ENCODE measurements at places on chromosomes 4 and X. TPM values are rescaled to one million over a fixed set of nuclear protein-coding genes. Genes with fewer than 3 reads are reported as not detected.

Gene TASL
- 2.6 TPM for total RNA-seq

Gene TMSB15C
- total RNA-seq = 5.4 TPM

Gene USO1
- 51.7 TPM for total RNA-seq

Gene TCEAL7
- not detected for total RNA-seq

Gene FAM47E
- not detected for total RNA-seq

Gene INTS6L
- total RNA-seq = 28.6 TPM

Gene SSX1
- not detected for total RNA-seq

Gene CXCL8
- total RNA-seq = 2.0 TPM

Gene DGAT2L6
- total RNA-seq = not detected

Gene CFAP99
- not detected for total RNA-seq

Gene FHDC1
- 0.14 TPM for total RNA-seq

Gene FATE1
- not detected for total RNA-seq

Gene HNRNPD
- 265 TPM for total RNA-seq

Gene SLC25A5
- 487 TPM for total RNA-seq

Gene SLC2A9
- total RNA-seq = 1.7 TPM

Gene REELD1
- 0.97 TPM for total RNA-seq

Gene SLIT2
- total RNA-seq = not detected

Gene PF4V1
- total RNA-seq = not detected

Gene HHIP
- 0.48 TPM for total RNA-seq

Gene MFAP3L
- 1.2 TPM for total RNA-seq

DNA sequence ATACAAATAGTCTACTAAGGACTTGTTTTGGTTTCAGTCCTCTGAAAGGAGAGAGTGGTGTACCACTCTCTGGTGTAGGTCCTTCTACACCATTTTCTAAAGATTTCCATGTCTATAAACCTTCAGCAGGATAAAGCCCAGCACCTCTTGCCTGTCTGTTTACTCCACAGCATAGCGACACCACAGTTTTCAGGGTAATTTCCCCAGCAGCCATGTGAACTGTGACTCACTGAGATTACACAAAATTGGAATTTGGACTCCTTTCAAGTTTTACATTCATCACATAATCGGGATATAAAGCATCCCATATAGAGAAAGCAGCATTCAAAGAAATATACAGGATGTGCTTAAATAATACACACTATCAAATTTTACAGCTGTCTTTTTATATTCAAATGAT is 229.6 kb downstream of the PRDM5 start:
- DNase-seq = no peak

- no peak for DNase-seq
These were observed 91.7 kb downstream of the PHOX2B start for GRCh38 chr4:41656572-41657520.

GRCh38 chr4:138952411-138952810 is 63.2 kb upstream of the NOCT start:
- DNase-seq = peak; percentile 39

- DNase-seq = no peak
These were observed 25.1 kb downstream of the NIPAL1 start for GRCh38 chr4:48041535-48042137.

DNA sequence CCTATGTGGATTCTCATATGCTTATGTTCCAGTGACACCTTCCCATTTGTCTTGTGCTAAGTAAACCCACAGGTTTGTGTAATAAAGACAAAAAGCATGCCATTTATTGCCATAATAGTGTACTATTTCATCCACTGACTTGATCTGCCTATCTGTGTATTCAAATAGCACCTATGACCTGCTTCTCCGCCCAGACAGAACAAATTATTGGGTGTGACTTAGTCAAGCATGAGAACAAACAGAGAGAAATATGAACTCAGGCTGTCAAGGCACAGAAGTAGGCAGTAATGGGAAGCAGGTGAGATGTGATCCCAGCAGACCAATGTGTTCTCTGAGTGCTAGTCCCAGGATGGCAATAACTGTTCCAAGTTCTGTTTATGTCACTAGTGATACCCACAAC is 25.4 kb downstream of the ELOVL6 start:
- no peak for DNase-seq

DNA sequence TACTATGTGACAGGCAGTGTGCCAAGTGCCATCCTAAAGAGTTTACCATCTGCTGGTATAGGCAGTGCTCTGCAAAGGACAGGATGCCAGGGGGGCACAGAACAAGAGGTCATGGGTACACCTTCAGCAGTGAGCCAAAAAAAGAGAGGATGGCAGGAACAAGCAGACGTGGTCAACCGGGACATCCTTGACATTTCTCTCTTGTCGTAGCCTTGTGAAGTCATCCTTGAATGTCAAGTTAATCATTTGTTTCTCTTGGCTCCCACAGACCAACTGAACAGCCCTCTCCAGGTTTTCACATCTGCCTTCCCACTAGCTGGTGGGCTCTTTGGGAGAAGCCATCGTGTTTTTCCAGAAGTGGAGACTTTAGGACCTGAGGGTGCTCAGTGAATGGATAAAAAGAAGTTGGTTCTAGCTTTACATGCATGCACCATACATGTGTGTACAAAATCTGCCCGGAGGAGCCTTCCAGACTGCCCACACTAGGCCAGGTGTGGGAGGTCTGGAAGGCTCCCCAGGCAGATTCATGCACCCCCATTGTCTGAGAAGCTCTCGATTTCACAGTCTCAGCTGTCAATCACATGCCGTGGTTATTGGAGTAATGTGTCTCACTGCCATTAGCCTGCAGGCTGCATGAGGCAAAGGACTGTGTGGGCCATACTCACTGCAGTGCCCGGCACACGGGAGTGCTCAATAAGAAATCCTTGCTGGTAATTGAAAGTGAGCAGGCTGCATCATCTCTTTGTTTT is 16.4 kb downstream of the PNMA6F start:
- DNase-seq = no peak

DNA sequence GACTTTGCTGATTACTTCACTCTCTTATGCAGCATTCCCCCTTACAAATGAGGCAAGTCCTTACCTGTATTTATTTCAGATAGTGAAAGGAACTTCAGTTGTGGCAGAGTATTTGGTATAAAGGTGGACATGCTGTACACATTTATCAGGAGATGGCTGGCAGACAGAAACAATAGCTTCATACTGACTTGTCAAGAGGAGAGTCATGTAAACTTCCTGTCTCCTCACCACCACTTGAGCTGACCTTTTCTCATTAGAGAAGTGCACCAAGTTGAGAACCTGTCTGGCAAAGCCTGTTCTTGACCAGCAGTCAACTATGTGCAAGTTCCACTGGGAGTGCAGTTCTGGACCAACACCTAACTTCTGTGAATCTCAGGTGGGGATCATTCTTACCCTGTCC is 80.8 kb downstream of the LARP1B start:
- DNase-seq = no peak

DNA sequence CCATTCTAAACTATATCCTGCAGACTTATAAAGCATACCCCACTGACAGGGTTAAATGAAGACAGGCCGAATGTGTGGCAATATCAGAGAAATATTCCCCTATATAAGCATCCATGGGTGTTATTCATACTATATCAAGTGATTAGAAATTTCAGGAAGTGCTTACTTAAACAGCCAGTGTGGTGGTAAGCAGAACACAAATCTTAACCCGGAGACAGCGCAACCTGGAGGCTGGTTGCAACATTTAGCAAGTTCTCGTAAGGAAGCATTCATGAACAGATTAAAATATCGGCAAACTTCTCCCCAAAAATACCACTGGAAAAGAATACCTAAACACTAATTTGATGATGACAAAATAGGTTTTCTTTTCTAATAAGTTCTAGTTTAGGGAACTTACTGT is 261.2 kb downstream of the CBLL2 start:
- DNase-seq = no peak

DNA sequence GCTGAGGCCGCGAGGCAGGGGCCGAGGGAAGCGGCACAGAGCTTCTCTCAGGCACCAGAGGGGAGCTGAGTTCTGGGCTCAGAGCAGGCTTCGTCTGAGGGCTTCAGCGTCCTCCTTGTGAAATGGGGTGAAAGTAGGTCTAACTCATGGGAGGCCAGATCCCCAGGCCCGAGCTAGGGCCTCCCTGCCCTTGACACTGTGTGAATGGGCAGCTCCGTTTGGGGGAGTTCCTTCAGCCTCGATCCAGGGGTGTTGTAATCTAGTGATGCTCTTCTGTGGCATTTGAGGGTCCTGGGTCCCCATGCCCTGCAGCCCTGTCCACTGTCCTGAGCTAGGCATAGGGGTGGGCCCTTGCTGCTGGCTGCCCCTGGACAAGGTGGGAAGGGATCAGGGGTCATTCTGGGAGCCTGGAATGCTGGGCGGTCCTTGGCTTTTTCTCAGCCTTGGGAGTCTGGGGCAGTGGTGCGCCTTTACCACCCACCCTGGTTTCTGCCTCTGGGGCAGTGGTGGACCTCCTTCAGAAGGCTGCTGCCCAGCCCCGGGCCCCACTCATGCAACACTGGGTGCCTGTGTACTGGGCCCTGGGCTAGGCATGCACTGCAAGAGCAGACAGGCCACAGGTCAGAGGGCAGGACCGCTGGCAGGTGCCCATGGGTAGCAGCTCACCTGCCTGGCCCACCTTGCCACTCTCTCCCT is 4.1 kb downstream of the SH3BP2 start:
- DNase-seq = no peak

- peak; percentile 32 for DNase-seq
These were observed 94.9 kb upstream of the TBC1D9 start for GRCh38 chr4:140851032-140851636.

- no peak for DNase-seq
These were observed 56.2 kb downstream of the SMIM20 start for GRCh38 chr4:25970226-25970675.

DNA sequence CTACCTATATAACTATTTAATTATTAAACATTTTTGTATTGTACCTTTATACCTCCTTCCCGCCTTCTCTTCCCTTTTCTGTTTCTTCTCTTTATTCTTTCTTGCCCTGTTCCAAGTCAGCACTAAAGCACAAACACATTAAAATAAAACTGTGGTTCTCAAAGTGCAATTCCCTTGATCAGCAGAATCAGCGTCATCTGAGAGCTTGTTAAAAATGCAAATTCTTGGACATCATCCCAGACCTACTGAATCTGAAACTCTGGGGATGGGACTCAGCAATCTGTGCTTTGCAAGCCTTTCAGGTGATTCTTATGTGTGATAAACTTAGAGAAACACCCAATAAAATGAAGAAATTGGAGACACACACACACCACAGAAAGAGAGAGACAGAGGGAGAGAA is 178.4 kb upstream of the BMP3 start:
- no peak for DNase-seq

GRCh38 chr4:8639021-8639420 is 46.5 kb downstream of the CPZ start:
- no peak for DNase-seq

DNA sequence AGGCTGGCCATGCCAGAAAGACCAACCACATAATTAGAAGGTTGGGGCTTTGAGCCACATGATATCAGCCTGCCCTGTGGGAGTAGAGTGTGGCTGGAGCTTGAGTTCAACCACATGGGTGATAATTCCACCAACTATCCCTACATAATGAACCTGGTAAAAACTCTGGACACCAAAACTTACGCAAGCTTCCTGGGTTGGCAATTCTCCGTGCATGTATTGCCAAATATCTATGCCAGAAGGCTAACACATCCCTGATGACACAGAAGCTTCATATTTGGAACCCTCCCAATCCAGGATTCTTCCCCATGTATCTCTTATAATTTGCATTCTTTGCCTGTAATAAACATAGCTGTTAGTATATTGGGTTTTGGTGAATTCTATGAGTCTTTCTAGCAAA is 68.2 kb downstream of the FUNDC1 start:
- no peak for DNase-seq

DNA sequence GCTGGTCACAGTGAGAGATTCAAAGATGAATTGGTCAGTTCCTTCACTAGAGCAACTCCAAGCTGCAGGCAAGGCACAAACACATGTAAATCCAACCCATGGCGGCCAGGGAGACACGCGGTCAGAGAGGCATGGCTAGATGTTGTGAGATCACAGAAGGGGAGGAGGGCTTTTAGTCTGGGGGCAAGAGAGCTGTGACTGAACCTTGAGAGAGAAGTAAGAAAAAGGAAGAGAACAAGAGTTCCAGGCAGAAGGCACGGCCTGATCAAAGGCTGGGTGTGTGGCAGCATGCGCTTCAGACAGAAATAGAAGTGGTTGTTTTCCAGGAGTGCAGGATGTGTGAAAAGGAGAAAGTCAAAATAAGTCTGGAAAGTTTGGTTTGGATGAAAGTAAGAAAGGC is 15.9 kb downstream of the CCDC149 start:
- no peak for DNase-seq

DNA sequence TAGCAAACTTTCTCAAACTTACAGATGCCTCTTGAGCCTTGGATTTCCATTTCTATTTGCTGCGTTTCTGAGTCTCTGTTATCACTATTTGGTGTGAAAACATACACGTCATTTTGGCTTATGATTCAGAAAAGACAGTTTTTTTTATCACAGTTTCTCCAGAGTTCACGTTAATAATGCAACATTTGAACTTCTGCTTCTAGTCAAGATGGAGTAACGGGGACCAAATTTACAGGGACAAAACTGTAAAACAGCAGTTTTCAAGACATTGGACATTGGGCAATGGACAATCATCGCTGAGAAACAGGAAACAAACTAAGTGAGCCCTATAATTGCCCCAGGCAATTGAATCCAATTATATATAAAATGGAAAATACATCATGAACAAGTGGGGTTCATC is 36.2 kb upstream of the TASL start:
- no peak for DNase-seq

DNA sequence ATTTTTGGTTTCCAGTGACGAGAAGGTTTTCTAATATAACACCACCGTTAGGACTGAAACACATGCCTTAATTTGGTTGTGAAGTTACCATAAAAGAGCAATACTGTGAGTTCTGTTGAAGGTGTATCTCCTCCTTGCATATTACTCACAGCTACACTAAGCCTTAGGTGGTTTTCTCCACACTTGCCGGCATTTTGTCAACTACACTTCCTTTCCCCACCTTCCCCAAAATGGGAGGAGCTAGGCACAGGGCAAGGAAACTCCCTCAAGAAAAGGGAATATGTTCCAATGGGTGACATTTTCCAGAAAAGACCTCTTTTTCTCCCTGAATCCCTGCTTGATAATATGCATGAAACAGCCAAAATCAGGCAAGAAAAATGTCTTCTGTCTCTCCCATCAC is 44.8 kb downstream of the RELL1 start:
- DNase-seq = no peak

GRCh38 chrX:129632443-129632842 is 22.3 kb downstream of the APLN start:
- DNase-seq = no peak

DNA sequence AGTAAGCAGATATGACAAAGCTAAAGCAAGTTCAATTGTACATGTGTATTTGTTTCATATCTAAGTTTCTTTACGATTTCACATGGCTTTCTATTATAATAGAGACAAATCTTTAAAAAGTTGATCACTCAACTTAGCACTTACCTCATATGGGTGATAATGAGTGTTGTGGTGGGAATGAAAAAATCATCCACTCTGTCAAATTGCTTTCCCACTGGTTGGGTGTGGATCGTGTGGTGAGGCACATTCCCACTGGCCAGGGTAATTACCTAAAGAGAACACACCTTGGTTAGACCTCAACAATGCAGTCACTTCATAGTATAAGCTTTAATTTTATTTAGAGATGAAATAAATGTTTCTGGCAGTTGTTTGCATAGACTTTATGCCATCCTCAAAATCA is 708.9 kb downstream of the FSTL5 start:
- DNase-seq = no peak

Measured in activated T-cell treated with anti-CD3 and anti-CD28 coated beads, Interleukin-2, amount 50 U/mL, for 72 hours (primary cell).